Panc1 (cell line): ENCODE measurements at places on chromosomes 12 and 14. TPM values are rescaled to one million over a fixed set of nuclear protein-coding genes. Genes with fewer than 3 reads are reported as not detected.

- no peak for DNase-seq
These were observed 25.5 kb upstream of the TXNRD1 start for GRCh38 chr12:104189915-104190555.

- peak; percentile 73 for DNase-seq
These were observed 3.0 kb downstream of the CALM1 start for GRCh38 chr14:90399541-90400444.

DNA sequence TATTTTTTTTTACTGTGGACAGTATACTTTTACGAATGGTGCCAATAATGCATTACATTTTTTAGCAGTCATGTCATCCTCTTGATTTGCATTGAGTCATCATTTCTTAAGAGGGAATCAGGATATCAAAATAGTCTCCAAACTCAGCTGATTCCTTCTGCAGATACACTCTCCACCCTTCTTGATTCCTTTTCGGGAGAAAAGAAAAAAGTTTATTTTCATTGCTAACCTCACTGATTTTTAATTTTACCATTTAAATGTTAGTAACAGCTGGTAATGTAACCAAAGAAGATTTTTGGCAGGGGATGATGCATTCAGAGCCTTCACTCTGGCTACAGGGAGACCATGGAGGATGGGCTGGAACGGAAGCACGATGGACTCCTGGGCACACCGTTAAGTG, 47.5 kb downstream of the MRPL42 start:
- DNase-seq, result peak; percentile 25

DNA sequence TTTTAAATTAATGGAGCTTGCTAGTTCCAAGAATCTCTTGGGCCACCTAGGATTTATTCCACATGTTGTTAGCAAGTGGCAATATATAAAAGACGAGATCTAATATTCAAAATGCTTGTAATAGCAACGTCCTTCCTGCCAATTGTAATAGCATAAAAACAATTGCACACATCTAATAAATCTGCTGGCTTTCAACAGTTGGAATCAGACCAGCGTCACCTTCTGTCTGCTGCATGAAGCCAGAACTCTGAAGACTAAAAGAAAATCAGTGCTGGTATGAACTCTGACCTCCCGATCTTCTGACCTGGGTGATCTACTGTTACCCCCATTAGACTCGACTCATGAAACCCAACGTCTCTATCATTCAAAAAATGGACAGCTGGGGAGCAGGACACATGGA, 100.6 kb downstream of the DIO2 start:
- DNase-seq, result no peak

GRCh38 chr12:38746744-38747143, 158.6 kb downstream of the CPNE8 start:
- no peak for DNase-seq

GRCh38 chr12:130973906-130974305, 20.2 kb downstream of the ADGRD1 start:
- DNase-seq, result no peak

- no peak for DNase-seq
These were observed 20.7 kb downstream of the PLEK2 start for GRCh38 chr14:67391268-67391667.

- DNase-seq, result no peak
These were observed 179.2 kb downstream of the KICS2 start for GRCh38 chr12:64042911-64043310.

DNA sequence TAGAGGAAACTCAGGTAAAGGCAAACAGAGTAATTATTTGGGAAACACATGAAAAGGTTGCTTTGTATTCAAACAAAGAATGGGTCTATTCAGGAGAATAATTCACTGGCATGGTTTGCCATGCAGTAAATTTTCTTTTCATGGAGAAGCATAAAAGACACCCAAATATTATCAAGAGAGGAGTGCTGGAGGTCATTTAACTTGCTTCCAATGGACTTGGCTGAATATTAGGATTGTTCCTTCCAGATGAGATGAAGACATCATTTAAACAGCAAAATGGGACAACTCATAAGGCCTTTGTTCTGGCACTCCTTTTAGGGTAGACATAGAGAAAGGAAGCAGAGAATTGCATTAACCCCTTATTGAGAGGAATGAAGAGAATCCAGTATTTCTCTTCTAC, 38.7 kb downstream of the WIF1 start:
- no peak for DNase-seq

DNA sequence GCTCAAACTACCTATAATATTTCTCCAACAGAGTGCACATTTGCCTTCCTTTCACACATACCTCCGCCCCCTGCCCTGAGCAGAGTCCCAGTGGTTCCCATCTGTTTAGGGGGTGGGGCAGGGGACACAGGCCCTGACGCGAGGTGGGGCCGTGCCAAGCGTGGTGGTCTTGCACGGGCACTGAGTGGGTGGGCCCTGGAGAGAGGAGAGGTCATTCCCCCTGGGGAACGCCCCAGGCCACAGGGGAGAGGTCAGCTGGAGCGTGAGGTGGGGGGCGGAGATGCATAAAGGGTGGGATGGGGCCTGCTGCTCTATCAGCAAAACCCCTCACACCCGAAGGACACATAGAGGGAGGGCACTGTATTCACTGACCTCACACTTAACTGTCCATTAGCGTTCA, 441.9 kb downstream of the TMEM121 start:
- no peak for DNase-seq

GRCh38 chr14:55813630-55814029, 233.6 kb downstream of the KTN1 start:
- DNase-seq, result no peak

DNA sequence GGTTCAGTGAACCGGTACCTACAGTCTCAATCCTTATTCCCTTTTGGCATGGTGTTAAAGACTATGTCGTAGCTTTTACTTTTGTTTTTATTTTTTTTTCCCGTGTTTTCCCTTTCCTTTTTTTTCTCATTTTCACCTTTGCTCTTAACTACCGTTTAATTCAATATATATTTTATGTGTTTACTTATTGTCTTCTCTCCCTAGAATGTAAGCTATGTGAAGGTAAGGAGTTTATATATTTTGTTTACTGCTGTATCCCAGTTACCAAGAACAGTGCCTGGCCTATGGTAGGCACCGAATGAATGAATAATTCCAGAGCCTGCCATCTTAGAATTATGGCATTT, 261 bp upstream of the MLH3 start:
- DNase-seq, result no peak

DNA sequence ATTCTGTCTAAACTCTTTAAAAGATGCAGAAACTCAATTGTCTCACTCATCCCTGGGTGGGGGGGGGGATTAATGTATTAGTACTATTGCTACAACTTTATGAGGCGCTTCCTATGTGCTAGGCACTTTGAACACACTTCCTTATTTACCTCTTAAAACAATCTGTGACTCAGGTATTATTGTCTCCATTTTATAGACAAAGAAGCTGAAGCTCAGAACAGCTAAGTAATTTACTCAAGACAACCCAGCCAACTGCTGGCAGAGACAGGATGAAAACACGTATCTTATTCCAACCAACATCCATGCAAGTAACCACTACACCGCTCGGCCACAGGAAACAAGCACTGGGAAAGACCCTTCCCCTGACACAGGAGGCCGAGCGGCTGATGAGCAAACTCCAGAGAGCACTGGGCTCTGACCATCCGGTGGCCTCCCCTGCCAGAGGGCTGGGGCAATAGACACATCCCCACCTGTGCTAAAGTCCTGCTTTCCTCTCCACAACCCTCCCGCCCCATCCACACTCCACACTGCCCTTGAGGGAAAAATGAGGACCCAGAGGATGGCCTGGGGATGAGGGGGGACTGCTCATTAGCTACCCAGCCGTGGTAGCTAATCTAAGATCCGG, 244.2 kb downstream of the DPF3 start:
- DNase-seq, result no peak

DNA sequence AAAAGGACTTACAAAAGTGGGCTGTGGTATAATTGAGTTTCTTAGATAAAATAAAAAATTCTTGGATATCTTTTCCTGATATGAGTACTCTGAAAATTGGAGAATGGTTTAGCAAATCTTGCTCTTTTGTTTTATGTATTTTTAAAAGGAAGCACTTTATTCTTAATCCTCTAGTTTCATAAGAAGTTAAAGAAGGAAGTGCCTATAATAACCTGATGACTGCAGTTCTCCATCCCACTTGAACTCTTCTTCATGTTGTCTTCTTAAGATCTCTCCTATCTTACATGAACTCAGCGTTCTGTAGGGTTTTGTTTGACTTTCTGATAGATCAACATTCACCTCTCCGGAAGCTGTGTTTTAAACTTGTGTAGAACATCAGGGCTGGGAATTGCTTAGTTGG, 271.0 kb downstream of the ERC1 start:
- DNase-seq, result no peak

NID2 gene
- 0.36 TPM for total RNA-seq

RNASE7 gene
- total RNA-seq, result not detected

CCDC184 gene
- 0.74 TPM for total RNA-seq

TAS2R8 gene
- not detected for total RNA-seq

CKAP4 gene
- total RNA-seq, result 95.9 TPM
